ENCODE measurements at places on chromosomes 3 and 15.

GRCh38 chr15:69491038-69491505 is 38.5 kb downstream of the RPLP1 start:
- DNase-seq, result no peak

GRCh38 chr3:122100591-122101463 is 45.7 kb downstream of the CD86 start:
- no peak for DNase-seq

GRCh38 chr3:39065197-39065596 is 13.4 kb downstream of the WDR48 start:
- peak; percentile 25 for DNase-seq

DNA sequence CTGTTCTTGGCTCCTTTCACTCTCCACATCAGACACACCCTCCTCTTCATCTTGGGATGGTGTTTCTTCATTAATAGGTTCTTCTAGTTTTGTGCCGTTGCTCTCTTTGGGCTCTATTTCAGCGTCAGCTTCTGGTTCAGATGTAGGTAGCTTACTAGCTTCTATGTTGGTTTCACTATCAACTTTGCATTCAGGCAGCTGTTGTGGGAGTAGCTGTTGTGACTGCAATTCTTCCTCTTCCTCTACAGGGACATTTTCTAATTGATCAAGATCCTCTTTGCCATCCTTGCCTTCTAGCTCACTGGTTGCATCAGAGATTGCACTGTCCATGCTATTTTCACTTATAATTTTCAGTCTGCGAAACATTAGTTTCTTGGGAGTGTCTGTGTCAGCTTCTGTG is 80.1 kb downstream of the SETD2 start:
- DNase-seq, result peak; percentile 19

DNA sequence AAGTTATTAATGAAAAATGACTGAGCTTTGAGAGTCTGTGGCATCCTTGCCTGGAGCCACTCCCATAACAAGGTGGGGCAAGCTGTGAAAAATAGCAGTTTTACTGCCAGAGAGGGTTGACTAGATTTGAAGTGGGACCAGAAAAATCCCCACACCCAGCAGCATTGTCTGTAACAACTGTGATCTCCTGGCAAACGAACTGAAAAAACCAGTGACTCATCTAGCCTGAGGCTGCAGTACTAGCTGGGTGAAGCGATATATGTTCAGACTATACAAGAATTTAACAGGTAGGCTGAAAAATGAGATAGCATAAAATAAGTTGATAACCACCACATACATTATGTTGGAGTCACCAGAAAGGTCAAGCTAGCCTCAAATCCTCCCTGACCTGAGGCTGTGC is 64.0 kb downstream of the DPH6 start:
- no peak for DNase-seq

DNA sequence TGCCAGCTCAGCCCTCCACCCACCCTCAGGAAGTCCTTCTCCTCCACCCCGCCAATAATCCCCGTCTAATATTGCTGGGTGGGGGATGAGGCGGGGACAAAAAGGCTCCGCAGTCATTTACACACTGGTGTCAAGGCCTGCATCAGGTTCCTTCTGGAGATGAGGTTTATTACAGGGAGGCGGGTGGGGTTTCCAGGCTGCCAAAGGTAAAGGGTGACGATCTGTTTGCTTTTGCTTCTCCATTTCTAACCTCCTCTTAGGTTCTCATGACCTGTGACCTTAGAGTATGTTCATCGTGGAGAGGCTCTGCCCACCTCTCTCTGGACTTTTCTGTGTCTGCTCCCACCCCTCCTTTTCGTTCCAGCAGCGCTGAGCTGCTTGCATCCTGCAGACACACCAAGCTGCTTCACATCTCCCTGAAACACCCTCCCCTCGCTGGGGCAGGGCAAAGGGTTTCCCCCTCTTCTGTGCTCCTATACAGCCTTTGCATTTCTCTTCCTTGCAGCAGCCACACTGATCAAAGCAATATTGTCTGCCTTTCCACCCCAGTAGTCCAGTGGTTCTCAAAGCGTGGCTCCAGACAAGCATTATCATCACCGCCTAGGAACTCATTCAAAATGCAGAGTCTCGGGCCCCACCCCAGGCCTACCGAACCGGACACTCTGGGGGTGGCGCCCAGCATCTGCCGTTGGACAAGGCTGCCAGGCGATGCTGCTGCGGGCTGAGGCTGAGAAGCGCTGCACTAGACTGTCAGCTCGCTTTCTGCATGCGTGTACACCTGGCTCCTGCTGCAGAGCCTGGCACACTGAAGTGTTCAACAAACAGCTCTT is 26.6 kb downstream of the CA12 start:
- DNase-seq, result no peak

DNA sequence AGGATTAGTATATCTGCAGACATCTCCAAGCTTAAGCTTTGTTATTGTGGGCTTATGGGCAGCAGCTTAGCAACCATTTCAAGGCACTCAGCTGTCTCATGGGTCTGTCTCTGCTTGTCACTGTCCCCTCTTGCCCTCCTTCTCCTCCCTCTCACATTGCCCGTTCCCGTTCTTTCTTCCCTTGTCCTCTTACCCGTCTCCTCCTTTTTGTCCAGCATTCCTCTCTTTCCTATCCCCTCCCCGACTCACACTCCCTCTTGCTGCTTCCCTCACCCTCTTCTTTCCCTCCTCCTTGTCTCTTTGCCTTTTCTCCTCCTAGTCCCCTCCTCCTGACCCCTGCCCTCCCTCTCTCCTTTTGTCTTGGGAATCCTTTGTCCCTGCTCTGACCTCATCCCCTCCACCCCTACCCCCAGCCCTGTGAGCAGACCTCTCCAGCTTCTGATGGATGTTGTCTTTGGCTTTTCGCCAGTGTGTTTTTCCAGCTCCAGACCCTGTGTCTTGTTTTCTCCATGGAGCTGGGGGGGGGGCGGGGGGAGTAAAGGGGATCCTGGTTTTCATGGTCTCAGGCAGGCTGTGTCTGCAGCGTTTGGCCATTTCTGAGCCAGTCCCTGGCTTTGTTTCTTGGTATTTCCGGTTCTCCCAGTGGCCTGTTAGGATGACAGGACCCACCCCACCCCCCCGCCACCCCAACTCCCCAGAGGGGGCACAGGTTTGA is 47.9 kb upstream of the TRAK1 start:
- DNase-seq, result no peak

DNA sequence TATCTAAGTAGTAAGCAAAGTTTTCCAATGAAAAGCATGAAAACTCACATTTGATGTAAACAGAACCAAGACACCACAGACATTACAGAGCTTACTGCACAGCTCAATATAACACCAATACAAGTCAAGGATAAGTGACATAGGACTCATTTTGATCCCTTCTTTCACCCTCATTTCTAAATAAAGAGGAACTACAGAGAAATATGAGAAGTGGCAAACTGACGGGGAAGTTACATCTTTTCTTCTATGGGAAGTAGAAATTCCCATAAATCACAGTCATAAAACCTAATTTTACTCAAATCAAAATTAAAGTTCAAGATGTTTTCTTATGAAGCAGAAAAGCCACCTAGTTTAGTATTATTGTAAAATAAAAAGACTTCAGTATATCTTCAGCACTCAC is 3.8 kb downstream of the ATG3 start:
- no peak for DNase-seq

- no peak for DNase-seq
Measured at GRCh38 chr15:44722011-44722410, 10.7 kb downstream of the B2M start.

DNA sequence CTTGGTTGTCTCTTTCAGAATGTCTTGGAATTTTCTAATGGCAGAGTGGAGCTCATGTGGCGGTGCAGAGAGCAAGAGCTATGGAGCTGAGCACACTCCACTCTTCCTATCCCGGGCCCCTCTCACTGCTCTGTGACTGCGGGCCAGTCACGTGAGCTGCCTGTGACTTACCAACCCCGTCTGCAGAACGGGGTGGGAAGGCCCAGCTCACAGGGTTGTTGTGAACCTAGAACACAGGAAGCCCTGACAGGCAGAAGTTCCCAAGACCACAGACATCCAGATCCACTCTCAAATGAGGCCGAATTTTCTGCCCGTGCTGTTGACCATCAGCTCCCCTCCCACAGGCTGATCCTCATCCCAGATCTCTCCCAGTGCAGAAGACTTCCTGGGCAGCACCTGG is 35.5 kb upstream of the PLXNA1 start:
- no peak for DNase-seq

DNA sequence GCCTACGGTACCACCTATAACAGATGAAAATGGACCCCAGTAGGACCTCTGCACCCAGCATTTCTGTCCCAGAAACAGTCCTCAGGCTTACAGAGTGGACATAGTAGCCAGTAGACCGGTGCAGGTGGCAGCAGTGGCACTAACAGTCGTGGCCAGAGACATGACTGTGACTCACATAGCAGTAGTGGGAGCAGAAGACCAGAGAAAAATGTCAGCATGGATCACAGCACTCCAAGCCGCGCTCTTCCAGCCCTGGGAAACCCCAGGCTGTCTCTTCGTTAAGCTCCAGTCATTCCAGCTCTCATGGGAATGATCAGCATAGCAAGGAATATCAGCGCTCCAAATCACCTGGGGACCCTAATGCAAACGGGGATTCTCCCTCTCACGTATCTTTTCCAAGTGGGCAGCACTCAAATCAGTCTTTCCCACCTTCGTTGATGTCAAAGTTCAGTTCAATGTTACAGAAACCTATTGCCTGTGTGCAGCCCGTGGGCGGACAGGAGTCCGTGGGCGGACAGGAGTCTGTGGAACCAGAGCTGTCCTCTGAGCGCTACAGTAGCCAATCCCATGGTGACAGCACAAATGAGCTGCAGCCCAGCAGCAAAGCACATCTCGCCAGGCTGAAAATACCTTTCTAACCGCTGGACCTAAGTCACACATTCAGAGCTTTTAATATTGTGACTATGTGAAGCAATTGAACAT is 10.5 kb downstream of the BFSP2 start:
- no peak for DNase-seq

DNA sequence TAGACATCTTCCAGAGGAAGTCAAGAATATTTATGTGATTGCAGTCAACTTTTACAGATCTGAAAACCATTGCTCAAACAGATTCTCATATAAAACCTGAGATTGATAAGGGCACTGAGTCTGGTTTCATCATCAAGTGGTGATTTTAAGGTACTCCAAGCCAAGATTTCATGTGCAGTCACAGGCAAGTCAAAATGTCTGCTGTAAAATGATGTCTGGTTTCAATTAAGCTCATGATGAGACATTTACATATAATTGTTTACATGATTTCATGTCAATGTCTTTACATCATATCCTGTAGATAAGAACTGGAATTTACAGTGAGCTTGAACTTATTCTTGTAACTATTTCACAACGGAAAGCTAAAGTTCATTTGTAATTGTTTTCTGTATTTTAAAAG is 1215.5 kb downstream of the ROBO2 start:
- DNase-seq, result no peak

- no peak for DNase-seq
Measured at GRCh38 chr3:63343674-63344073, 65.6 kb downstream of the SYNPR start.

DNA sequence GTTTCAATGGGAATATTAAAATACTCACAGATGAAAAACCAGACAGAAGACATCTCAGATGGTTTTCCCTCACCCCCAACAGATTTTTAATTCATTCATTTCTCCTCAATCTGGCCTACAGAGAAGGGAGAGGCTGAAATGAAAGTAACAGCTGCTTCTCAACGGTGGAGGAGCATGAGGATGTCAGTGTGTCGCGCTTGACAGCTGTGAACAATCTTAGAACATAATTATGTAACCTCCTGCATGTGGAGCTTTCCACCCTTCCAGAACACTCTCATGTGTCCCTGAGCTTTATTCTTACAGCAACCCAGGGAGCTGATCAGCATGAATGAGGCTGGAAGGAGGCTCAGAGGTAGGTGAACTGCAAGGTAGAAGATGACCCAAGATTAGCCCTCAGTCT is 52.7 kb downstream of the MB21D2 start:
- DNase-seq, result no peak

- DNase-seq, result no peak
Measured at GRCh38 chr3:191254098-191254873, 55.2 kb downstream of the OSTN start.

- no peak for DNase-seq
Measured at GRCh38 chr15:39161096-39161495, 419.8 kb upstream of the THBS1 start.

DNA sequence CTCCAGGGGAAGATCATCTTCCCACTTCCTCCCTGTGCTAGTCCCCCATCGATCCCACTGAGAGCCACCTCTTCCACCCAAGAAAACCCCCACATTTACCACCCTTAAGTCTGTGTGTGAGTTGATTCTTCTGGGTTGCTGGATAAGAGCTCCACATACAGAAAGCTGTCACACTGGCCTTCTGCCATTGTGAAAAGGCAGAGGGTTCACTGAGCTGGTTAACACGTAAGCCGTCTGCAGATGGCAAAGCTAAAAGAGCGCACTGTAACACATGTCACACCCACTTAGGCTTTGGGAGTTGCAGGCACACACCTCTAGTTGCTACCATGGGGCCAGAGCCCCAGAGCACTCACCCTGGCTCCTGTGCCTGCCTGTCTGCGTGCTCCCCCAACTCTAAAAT is 309.8 kb upstream of the LRRC3B start:
- no peak for DNase-seq

GRCh38 chr3:17514597-17514996 is 227.8 kb downstream of the TBC1D5 start:
- no peak for DNase-seq

GRCh38 chr3:146747051-146747450 is 141.9 kb upstream of the PLSCR5 start:
- no peak for DNase-seq

- DNase-seq, result no peak
Measured at GRCh38 chr3:176663837-176664831, 533.1 kb downstream of the TBL1XR1 start.

- no peak for DNase-seq
Measured at GRCh38 chr3:32423534-32423933, 31.9 kb downstream of the CMTM7 start.

GRCh38 chr3:191362524-191363090 is 32.3 kb upstream of the UTS2B start:
- no peak for DNase-seq

DNA sequence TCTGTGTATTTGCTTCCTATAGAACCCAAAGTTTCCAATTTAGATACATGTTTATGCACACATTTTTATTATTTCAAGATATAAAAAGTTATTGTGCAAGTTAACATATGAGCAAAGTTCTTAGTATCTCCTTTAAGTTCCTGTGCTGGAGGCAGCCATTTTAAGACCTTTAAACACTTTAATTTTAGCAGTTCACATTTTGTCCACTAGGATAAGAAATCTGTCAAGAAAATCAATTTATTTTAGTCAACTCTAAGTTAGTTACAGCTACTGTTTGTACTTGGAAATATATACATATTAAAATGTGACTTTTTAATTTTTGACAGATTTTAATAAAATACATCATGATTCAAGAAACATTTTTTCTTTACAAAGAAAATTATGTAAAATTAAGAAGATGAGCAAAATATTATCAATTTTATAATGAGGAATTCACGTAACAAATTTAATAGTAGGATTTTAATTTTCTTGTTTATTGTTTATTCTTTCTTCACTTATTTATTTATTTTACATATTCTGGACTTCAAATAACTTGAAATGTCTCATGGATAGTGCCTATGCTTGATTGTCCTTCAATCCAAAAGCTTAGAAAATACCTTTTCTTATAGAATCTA is 402.6 kb upstream of the GBE1 start:
- no peak for DNase-seq

Data from GM19239 (cell line).